ENCODE measurements at places on chromosomes 13 and 19. TPM values are rescaled to one million over a fixed set of nuclear protein-coding genes. Genes with fewer than 3 reads are reported as not detected.

DNA sequence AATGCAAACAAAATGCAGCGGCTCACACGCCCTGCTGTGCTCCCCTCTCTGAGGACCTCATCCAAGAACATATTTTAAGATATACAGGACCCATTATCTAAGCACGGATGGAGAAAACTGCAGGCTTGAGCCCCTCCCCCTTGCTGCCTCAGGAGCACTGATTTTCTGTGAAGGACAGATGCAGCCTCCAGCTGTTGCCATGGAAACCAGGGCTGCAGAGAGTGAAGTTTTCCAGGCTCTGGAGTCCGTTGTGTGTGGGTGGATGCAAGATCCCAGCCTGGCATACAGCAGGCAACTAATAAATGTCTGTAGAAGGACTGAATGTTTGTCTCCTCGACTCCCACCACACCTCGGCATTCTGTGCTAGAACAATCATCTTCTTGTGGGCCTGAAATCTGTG, 105.6 kb upstream of the PEG3 start:
- DNase-seq = no peak
- no peaks in the 10 kb centered on the region for H3K36me3 ChIP-seq
- H3K4me3 ChIP-seq = no peak overlapping the region

DNA sequence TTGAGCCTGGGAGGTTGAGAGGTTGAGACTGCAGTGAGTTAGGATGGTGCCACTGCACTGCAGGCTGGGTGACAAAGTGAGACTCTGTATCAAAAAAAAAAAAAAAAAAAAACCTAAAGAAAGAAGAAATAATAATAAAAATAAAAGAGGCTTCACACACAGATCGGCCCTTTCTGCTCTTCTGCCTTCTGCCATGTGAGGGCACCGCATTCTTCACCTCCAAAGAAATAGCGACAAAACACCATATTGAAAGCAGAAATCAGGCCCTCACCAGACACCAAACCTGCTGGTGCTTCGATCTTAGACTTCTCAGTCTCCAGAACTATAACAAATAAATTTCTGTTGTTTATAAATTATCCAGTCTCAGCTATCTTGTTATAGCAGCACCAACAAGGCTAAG, 3.0 kb downstream of the ZNF649 start:
- H3K36me3 ChIP-seq = peaks cover 34% of the 10 kb centered on the region
- H3K4me1 ChIP-seq = peaks cover 16% of the 10 kb centered on the region
- H3K27ac ChIP-seq = no peak overlapping the region
- DNase-seq = no peak
- no peaks in the 10 kb centered on the region for H3K27me3 ChIP-seq

DNA sequence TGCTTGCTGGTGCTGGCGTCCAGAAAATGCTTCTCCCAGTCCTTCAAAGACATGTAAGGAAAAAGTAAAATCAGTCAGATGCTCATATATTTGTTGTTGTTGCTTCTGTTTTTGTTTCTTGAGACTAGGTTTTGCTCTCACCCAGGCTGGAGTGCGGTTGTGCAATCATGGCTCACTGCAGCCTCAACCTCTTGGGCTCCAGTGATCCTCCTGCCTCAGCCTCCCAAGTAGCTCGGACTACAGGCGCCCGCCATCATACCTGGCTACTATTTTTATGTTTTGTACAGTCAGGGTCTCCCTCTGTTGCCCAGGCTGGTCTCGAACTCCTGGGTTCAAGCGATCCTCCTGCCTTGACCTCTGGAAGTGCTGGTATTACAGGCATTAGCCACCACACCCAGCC, 11.0 kb upstream of the EPS15L1 start:
- no peak for DNase-seq
- no peak overlapping the region for H3K27ac ChIP-seq
- no peaks in the 10 kb centered on the region for H3K4me1 ChIP-seq
- no peaks in the 10 kb centered on the region for H3K27me3 ChIP-seq

DNA sequence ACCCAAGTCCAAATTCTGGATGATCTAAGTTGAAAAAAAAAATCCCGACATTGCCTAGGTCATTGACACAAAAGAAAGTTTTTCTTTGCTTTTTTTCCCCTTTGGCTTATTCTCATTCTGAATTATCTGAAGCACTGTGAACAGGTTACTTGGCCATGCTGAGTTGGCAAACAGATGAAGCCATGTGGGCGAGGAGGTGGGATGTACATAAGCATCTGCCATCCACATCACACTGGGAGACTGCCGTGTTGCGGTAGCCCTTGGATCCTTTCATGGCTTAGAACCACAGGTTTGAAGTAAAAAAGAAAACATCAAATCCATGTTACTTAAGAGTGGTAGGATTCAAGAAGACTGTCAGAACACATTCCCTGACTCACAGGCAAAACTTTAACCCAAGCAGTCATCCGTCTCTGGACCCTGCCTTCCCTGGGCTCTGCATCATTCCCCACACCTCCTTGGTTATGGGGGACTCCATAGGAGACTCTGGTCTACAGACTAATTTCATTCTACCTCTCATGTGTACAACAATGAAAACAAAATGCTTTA, 242.5 kb upstream of the SERP2 start:
- H3K27me3 ChIP-seq = no peaks in the 10 kb centered on the region
- H3K27ac ChIP-seq = no peak overlapping the region
- H3K4me1 ChIP-seq = peaks cover 16% of the 10 kb centered on the region
- DNase-seq = no peak

- peaks cover 41% of the 10 kb centered on the region for H3K36me3 ChIP-seq
- H3K4me3 ChIP-seq = no peak overlapping the region
- H3K4me1 ChIP-seq = peaks cover 26% of the 10 kb centered on the region
- no peaks in the 10 kb centered on the region for H3K27me3 ChIP-seq
- peak; percentile 25 for DNase-seq
Observed at GRCh38 chr19:46610851-46611770, 10.0 kb downstream of the CALM3 start.

The LRRC63 gene
- polyA plus RNA-seq = 0.36 TPM

The LILRB3 gene
- polyA plus RNA-seq = 62.9 TPM

GRCh38 chr19:10921199-10921909, 7.1 kb downstream of the YIPF2 start:
- H3K27me3 ChIP-seq = no peaks in the 10 kb centered on the region
- no peaks in the 10 kb centered on the region for H3K4me1 ChIP-seq
- H3K27ac ChIP-seq = no peak overlapping the region
- no peak overlapping the region for H3K4me3 ChIP-seq

The EPSTI1 gene
- 14.2 TPM for polyA plus RNA-seq

Data from CD14-positive monocyte (primary cell).